ENCODE measurements at places on chromosomes 7 and 10.

GRCh38 chr10:88848499-88848898 is 3.1 kb downstream of the ANKRD22 start:
- no peak for DNase-seq

DNA sequence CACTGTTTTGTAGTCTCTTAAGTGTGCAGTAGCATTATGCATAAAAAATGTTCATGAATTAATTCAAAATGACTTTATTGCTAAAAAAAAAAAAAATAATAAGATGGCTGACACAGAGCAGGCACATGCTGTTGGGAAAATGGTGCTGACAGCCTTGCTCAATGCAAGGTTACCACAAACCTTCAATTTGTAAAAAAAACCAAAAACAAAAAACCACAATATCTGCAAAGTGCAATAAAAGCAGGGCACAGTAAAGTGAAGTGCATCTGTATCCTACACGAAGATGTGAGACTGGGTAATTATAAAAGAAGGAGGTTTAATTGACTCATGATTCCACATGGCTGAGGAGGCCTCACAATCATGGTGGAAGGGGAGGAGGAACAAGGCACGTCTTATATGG is 185.8 kb downstream of the USP6NL start:
- DNase-seq, result no peak

DNA sequence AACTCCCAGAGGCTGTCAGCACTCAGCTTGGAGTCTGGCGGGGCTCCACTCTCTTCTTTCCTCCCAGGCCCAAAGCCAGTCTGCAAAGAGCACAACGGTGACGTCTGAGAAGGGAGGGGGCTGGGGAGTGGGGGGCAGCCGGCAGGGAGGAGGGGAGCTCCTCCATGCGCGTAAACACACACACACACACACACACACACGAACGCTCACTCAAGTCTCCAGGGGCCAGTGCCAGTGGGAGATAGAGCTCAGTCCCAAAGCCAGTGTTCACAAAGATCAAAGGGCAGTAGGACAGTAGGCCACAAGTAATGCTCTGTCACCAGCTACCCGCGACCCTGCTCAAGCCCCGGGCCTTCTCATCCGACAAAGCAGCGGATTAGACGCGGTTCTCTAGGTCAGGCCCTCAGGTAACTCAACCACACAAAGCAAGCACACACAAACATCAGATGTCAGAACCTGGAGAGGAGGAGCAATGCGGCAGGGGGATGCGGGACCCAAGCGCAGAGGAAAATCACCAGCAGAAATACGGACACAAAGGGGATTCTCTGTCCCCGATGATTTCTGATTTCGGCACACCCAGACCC is 19.9 kb downstream of the TCAF1 start:
- peak; percentile 83 for DNase-seq

- no peak for DNase-seq
These were observed 281 bp upstream of the EXOC6 start for GRCh38 chr10:92848037-92848440.

- DNase-seq, result no peak
These were observed 2.3 kb upstream of the MIOS start for GRCh38 chr7:7564323-7564780.

- no peak for DNase-seq
These were observed 75.6 kb downstream of the SLC37A3 start for GRCh38 chr7:140322759-140323158.

GRCh38 chr10:106341356-106341755 is 823.1 kb downstream of the SORCS1 start:
- DNase-seq, result no peak

- no peak for DNase-seq
These were observed 69.5 kb downstream of the ADCY1 start for GRCh38 chr7:45643630-45644029.

GRCh38 chr10:76558586-76558985 is 1079.0 kb downstream of the KCNMA1 start:
- DNase-seq, result no peak

- no peak for DNase-seq
These were observed 167.6 kb downstream of the ZNF365 start for GRCh38 chr10:62541811-62542210.

- no peak for DNase-seq
These were observed 147.1 kb downstream of the TRIL start for GRCh38 chr7:28811008-28811407.

GRCh38 chr7:98115746-98116525 is 9.3 kb downstream of the LMTK2 start:
- DNase-seq, result no peak

DNA sequence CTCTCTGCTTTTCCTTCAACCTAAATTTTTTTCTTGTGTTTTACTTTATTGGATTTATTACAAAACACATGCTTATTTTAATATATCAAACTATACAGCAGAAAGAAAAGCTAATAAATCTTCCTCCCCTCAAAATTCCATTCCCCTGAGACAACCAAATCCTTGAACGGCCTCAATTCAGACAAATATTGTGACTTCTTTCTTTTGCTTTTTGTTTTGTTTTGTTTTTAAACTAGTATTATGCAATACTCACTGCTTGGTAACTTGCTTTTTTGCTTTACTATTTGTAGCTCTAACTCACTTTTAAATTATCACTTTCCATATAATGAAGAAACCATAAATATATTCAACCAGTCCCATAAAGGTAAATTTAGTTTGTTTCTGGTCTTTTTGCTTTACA is 59.4 kb upstream of the CDK1 start:
- DNase-seq, result no peak

DNA sequence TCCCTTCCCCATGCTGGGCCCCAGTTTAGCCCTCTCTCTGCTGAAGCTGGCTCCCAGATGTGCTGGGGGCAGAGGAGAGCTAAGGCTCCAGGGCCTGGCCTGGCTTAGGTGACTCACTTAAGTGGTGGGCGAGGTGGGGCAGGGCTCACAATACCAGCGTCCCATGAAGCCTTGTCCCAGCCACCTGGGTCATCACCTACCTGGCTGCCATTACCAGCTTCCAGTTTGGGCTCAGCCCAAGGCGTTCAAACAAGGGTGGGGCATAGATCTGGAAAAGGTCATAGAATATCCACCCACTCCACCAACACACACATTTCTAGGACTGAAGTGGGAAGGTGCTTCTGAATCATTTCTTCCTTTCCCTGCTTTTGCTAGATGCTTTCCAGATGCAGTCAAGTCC is 8.3 kb downstream of the KAZALD1 start:
- no peak for DNase-seq

GRCh38 chr10:131802996-131803395 is 97.8 kb upstream of the PPP2R2D start:
- no peak for DNase-seq

DNA sequence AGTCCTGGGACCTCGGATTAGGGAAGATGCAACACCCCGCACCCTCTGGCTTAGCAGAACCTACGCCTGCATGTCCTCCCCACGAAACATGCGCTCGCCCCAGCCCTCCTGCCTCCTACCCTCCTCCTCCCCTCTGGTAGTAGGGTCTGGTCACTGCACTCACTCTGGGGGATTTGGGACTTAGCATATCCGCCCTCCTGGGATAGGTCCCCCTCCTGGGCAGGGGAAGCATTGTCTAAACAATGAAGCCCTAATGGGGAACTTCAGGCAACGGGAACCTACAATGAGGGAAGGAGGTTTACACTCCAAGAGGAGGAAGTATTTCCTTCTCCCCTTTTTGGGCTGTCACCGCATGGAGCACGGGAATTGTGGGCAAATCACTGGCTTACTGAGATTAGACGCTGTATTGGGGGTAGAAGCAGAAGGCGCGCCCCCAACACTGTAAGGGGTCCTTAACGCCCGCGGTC is 892 bp downstream of the CRHR2 start:
- no peak for DNase-seq

DNA sequence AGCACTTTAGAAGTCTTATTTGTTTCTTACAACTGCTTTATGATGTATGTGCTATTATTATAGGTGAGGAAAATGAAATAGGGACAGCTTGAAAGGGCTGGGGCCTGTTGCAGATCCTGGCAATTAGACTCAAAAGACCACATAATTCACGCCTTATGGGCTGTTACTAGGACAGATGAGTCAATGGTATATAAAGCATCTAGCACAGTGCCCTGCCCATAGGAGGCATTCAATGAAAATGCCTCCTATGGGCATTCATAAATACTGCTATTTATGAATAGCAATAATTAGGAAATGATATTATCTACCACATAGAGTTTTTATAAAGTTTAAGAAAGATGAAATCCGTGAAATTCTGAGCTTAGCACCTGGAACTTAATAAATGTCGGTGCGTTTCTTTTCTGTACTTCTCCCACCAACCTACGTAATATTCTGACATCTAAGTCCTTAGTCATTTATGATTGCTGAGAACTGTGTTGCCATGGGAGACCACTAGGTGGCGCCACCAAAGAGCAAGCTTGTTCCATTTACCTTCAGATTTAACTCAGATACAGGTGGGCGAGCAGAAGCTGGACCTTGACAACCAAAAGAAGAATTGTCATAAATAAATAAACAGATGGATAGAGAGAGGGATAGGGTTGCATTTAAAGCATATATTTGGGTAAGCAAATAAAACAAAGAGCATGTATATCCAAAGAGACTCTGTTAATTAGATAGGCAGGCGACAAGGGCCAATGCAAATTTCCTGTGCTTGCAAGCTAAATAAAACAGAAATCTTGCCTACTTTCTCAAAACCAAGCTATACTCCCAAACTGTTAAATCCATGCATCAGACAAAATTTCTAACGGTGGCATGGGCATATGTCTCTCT is 699.9 kb downstream of the INHBA start:
- no peak for DNase-seq
